Breast epithelium (tissue), 4 donors: ENCODE measurements at places on chromosomes 4 and X. TPM values are rescaled to one million over a fixed set of nuclear protein-coding genes. Genes with fewer than 3 reads are reported as not detected.

GRCh38 chr4:144582975-144583374 is 63.0 kb upstream of the HHIP start:
- H3K4me3 ChIP-seq = no peak overlapping the region
- H3K36me3 ChIP-seq = no peaks in the 10 kb centered on the region
- no peak overlapping the region for H3K27ac ChIP-seq
- DNase-seq = no peak
- H3K4me1 ChIP-seq = no peaks in the 10 kb centered on the region

DNA sequence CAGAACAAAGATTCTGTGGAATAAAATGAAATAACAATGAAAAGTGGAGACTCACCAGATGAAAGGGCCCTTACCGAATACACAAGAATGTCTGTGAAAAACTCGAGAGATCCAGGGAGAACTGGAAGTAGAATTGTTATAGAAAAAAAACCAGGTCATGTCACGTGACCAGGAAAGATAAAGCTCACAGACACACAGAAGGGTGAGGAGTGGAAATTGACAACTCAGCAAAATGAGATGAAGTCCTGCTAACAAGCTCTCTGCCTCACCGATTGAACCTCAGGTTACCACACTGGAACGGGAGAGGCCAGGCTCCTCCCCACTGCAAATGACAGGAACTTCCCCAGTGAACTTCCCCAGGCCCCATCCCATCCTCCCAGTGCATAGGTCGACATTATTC is 1618.0 kb upstream of the PCDH10 start:
- H3K36me3 ChIP-seq = no peaks in the 10 kb centered on the region
- DNase-seq = no peak

DNA sequence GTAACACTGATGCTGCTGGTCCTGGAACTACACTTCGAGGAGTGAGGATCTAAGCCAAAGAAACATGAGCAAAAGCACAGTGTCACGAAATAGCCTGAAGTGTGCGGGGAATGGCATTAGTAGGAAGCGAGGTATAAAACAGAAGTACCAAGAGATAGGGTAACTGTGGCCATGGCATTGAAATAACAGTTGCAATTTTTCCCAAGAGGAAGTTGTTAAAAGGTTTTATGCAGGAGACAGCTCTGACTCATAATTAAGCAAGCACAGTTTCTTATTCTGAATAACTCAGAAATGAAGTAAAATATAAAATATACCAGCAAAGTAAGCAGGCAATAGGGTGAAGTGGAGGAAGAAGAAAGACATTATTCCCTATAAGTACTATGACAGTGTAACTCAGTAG is 90.3 kb upstream of the TMEM150C start:
- H3K4me1 ChIP-seq = no peaks in the 10 kb centered on the region
- no peak overlapping the region for H3K27ac ChIP-seq
- no peaks in the 10 kb centered on the region for H3K36me3 ChIP-seq
- H3K4me3 ChIP-seq = no peak overlapping the region
- DNase-seq = no peak

- H3K4me1 ChIP-seq = no peaks in the 10 kb centered on the region
- DNase-seq = no peak
- H3K36me3 ChIP-seq = no peaks in the 10 kb centered on the region
- H3K27me3 ChIP-seq = peaks cover 20% of the 10 kb centered on the region
- H3K4me3 ChIP-seq = no peak overlapping the region
These were observed 36.6 kb downstream of the MAGEE2 start for GRCh38 chrX:75748431-75748830.

GRCh38 chrX:54087661-54088060 is 43.4 kb upstream of the PHF8 start:
- H3K4me1 ChIP-seq = no peaks in the 10 kb centered on the region
- DNase-seq = no peak
- no peak overlapping the region for H3K4me3 ChIP-seq
- no peaks in the 10 kb centered on the region for H3K36me3 ChIP-seq

GRCh38 chr4:53484911-53485657 is 106.2 kb downstream of the LNX1 start:
- H3K4me1 ChIP-seq = no peaks in the 10 kb centered on the region
- no peaks in the 10 kb centered on the region for H3K36me3 ChIP-seq
- peak overlapping the region; percentile 29 for H3K27ac ChIP-seq
- DNase-seq = no peak
- no peak overlapping the region for H3K4me3 ChIP-seq
- H3K27me3 ChIP-seq = no peaks in the 10 kb centered on the region

Gene CD40LG
- 0.32 TPM for total RNA-seq

- no peak overlapping the region for H3K4me3 ChIP-seq
- no peaks in the 10 kb centered on the region for H3K36me3 ChIP-seq
- DNase-seq = no peak
- no peaks in the 10 kb centered on the region for H3K4me1 ChIP-seq
- no peaks in the 10 kb centered on the region for H3K27me3 ChIP-seq
These were observed 31.2 kb downstream of the ANK2 start for GRCh38 chr4:113080624-113081023.

Gene GAK
- total RNA-seq = 76.2 TPM

GRCh38 chr4:118757761-118758251 is 72.6 kb downstream of the METTL14 start:
- H3K4me3 ChIP-seq = no peak overlapping the region
- H3K27me3 ChIP-seq = no peaks in the 10 kb centered on the region

DNA sequence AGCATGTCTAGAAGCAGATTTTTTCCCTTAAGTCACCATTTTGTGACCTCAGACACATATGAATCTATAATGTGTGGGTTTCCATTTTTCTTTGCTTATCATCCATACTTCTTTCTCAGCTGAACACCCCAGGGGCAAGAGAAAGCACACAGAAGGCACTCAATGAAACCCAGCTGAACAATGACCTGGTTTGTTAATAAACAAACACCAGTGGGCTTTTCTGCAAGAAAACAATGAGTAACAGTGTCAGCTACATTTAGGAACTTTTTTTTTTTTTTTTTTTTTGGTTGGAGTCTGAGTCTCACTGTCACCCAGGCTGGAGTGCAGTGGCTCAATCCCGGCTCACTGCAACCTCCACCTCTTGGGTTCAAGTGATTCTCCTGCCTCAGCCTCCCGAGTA is 40.7 kb upstream of the KLF3 start:
- H3K27ac ChIP-seq = no peak overlapping the region
- DNase-seq = no peak
- H3K4me1 ChIP-seq = no peaks in the 10 kb centered on the region
- H3K36me3 ChIP-seq = no peaks in the 10 kb centered on the region

DNA sequence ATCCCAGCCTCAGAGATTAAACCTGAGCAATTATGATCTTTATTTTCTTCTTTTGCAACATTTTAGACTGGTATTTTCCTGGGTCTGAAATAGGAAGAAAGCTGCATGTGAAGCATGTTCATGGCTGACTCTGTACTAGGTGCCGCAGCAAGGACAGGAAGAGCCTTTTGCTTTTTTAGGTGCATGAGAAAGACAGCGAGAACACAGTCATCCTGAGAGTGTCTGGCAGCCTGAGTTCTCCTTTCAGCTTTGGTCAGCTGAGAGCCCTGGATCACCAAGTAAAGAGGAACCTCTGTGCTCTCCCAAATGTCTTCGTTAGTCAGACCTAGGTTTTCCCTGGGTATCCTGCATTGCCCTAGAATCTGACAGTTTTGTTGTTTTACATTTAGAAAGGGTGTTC is 29.8 kb downstream of the FAM149A start:
- H3K27me3 ChIP-seq = no peaks in the 10 kb centered on the region
- no peaks in the 10 kb centered on the region for H3K36me3 ChIP-seq
- H3K4me3 ChIP-seq = no peak overlapping the region

Gene ZFP42
- total RNA-seq = not detected

DNA sequence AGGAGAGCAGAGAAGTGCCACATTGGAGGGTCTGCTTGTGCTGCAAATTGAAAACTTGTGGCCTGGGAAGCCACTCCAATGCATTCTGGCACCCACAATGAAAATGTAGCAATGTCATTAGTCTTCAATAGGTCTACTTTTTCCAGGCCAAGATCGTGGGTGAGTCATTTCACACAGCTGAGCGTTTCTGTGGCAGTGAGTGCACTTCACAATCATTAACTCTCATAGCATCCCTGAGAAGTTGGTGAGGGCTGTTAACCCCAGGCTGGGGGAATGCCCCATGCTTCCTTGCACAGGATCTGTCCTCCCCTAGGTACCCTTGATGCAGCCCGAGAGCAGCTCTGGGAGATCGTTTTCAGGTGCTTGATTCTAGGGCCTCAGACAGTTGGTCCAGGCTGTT is 196.8 kb upstream of the ATP6AP2 start:
- H3K4me1 ChIP-seq = no peaks in the 10 kb centered on the region
- H3K27me3 ChIP-seq = peaks cover 59% of the 10 kb centered on the region
- no peak overlapping the region for H3K4me3 ChIP-seq
- no peak for DNase-seq

DNA sequence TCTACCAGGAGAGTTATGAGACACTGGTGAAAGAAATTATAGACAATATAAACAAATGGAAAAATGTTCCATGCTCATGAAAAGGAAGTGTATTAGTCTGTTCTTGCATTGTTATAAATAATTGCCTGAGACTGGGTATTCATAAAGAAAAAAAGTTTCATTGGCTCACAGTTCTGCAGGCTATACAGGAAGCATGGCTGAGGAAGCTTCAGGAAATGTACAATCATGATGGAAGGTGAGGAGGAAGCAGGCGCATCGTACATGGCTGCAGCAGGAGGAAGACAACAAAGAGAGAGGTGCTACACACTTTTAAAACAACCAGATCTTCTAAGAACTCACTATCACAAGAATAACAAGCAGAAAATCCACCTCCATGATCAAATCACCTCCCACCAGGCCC is 184.3 kb downstream of the NPNT start:
- H3K4me3 ChIP-seq = no peak overlapping the region
- DNase-seq = no peak
- no peak overlapping the region for H3K27ac ChIP-seq
- H3K4me1 ChIP-seq = no peaks in the 10 kb centered on the region
- no peaks in the 10 kb centered on the region for H3K36me3 ChIP-seq

GRCh38 chr4:110005461-110006056 is 92.9 kb downstream of the EGF start:
- no peaks in the 10 kb centered on the region for H3K36me3 ChIP-seq
- no peaks in the 10 kb centered on the region for H3K27me3 ChIP-seq
- H3K4me3 ChIP-seq = no peak overlapping the region
- no peak for DNase-seq

Gene ITIH6
- 2.3 TPM for total RNA-seq

GRCh38 chr4:120796271-120796670 is 126.3 kb downstream of the PRDM5 start:
- H3K27ac ChIP-seq = no peak overlapping the region
- H3K36me3 ChIP-seq = no peaks in the 10 kb centered on the region
- no peaks in the 10 kb centered on the region for H3K4me1 ChIP-seq
- no peaks in the 10 kb centered on the region for H3K27me3 ChIP-seq

DNA sequence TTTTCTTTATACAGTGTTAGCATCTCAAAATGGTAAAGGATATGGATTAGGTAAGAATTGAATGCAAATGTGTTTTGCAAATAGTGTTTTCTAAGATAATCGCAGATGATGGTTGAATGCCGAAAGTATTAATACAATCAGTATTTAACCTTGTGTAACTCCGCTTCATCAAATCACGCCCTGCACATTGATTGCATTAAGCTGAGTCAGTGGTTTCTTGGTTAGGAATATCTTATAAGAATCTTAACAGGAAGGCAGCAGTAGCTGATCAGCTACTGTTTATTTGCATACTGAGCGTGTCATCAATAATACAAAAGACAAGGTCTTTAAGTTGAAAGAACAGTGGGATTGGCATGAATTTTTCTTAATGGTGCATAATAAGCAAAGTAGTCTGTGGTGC is 545.4 kb downstream of the RPA4 start:
- no peak for DNase-seq
- H3K27me3 ChIP-seq = peaks cover 12% of the 10 kb centered on the region
- no peaks in the 10 kb centered on the region for H3K4me1 ChIP-seq
- H3K36me3 ChIP-seq = no peaks in the 10 kb centered on the region

Gene MGARP
- not detected for total RNA-seq

- DNase-seq = no peak
- no peaks in the 10 kb centered on the region for H3K27me3 ChIP-seq
- no peaks in the 10 kb centered on the region for H3K36me3 ChIP-seq
- no peak overlapping the region for H3K27ac ChIP-seq
- H3K4me1 ChIP-seq = no peaks in the 10 kb centered on the region
- H3K4me3 ChIP-seq = no peak overlapping the region
These were observed 577.0 kb downstream of the SPOCK3 start for GRCh38 chr4:166657261-166657660.

DNA sequence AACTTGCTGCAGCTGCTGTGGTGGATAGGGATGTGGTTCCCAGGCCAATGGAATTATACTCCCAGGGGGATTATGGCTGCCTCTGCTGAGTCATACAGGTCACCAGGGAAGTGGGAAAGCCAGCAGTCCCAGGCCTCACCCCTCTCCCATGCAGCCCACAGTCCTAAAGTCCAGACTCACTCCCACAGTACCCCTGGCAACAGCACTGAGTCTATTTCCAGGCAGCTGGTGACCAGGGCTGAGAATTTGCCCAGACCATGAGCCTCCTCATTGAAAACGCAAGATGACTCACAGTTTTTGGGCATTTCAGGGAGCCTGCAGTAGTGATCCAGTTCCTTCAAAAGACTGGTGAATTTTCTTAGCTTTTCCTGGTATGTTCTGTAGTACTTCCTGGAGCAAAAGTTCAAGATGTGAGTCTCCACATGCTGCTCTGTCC is 137.6 kb downstream of the NPNT start:
- H3K27me3 ChIP-seq = no peaks in the 10 kb centered on the region
- no peak overlapping the region for H3K4me3 ChIP-seq
- no peak for DNase-seq
- H3K36me3 ChIP-seq = no peaks in the 10 kb centered on the region
- no peak overlapping the region for H3K27ac ChIP-seq

- H3K27me3 ChIP-seq = no peaks in the 10 kb centered on the region
- no peak overlapping the region for H3K27ac ChIP-seq
- DNase-seq = no peak
- H3K4me3 ChIP-seq = no peak overlapping the region
- H3K36me3 ChIP-seq = no peaks in the 10 kb centered on the region
- H3K4me1 ChIP-seq = no peaks in the 10 kb centered on the region
These were observed 55.4 kb upstream of the GBA3 start for GRCh38 chr4:22637306-22637705.

DNA sequence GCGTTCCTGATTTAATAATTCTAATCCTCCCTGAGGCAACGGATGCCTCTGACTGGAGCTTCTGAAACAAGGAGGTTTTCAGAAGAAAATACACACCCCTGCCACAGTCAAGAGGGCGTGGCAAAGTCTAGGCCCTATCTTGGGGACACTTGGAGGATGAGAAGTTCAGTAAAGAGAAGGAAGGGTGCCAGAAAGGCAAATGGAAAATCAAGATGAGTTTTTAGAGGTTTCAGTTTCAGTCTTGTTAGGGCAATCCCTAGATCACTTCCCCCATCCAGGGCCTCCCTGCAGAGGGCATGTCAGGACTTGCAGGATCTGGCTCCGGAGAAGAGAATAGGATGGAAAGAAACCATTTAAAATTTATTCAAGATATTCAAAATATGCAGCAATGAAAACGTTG is 28.5 kb upstream of the FGF2 start:
- no peak overlapping the region for H3K4me3 ChIP-seq
- no peaks in the 10 kb centered on the region for H3K27me3 ChIP-seq
- no peaks in the 10 kb centered on the region for H3K36me3 ChIP-seq

DNA sequence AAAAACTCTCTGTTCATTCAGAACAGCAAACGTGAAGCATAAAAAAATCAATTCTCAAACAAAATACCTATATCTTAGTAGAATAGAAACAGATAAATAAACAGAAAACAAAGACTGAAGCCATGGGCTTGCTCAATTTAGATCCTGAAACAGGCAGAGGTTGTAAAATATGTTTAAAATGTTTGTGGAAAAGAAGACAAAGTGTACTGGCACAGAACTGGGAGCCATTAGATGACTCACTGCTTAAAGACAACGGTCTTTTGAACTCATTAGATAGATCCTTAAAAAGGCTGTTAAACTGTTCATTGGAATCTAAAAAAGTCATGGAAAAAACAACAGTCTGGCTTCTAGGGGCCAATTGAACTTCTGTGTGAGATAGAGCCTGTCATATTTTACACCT is 247.0 kb upstream of the NDST4 start:
- no peaks in the 10 kb centered on the region for H3K27me3 ChIP-seq
- no peak for DNase-seq
- no peaks in the 10 kb centered on the region for H3K4me1 ChIP-seq
- H3K4me3 ChIP-seq = no peak overlapping the region
- H3K27ac ChIP-seq = no peak overlapping the region
